ENCODE measurements at places on chromosomes 3 and 15. TPM values are rescaled to one million over a fixed set of nuclear protein-coding genes. Genes with fewer than 3 reads are reported as not detected.

Gene SLC2A2
- 2.5 TPM for total RNA-seq

Gene GPR15
- total RNA-seq, result 1.2 TPM

Gene MEX3B
- 1.7 TPM for total RNA-seq

Gene FETUB
- total RNA-seq, result not detected

Gene CLDN18
- total RNA-seq, result not detected

Gene SLC12A1
- total RNA-seq, result not detected

Gene CKMT1A
- total RNA-seq, result 96.0 TPM

Gene TRPC1
- total RNA-seq, result 4.0 TPM

Gene ROPN1B
- not detected for total RNA-seq

All from Peyer's patch (tissue), 4 donors.